ENCODE measurements at places on chromosomes 2 and 18. TPM values are rescaled to one million over a fixed set of nuclear protein-coding genes. Genes with fewer than 3 reads are reported as not detected.

Gene CD28
- not detected for total RNA-seq

Gene RNF144A
- 4.3 TPM for total RNA-seq

Gene KHK
- total RNA-seq: 1.3 TPM

Gene SOX11
- total RNA-seq: under 0.01 TPM

Data from fibroblast of villous mesenchyme (primary cell).